ENCODE measurements at places on chromosomes 11 and 22.

DNA sequence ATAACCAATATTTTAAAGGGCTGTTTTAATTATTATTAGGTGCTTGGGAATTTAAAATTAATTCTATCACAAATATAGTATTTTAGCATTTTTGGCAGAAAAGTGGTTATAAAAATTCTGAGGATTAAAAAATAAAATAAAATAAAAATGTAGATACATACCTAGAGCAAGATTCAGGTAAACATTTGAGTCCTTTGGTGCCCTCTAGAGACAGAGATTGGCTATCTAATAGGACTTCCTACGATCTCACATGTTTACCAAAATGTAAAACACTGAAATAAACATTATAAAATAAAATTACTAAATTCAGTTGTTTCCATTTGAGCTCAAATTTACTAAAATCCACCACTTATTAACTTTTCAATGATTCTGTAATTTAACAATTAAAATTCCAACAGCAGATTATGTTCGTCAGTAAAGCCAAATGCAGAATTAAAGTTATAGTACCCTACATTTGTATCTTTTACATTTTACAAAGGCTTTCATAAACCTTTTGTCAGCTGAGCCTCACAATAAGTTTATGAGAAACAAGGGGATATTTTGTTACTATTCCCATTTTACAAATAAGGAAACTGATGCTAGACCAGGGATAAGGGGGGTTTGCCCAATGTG, 27.7 kb downstream of the SLC36A4 start:
- no peak for DNase-seq

GRCh38 chr11:111379602-111380136, 594 bp upstream of the POU2AF1 start:
- no peak for DNase-seq

DNA sequence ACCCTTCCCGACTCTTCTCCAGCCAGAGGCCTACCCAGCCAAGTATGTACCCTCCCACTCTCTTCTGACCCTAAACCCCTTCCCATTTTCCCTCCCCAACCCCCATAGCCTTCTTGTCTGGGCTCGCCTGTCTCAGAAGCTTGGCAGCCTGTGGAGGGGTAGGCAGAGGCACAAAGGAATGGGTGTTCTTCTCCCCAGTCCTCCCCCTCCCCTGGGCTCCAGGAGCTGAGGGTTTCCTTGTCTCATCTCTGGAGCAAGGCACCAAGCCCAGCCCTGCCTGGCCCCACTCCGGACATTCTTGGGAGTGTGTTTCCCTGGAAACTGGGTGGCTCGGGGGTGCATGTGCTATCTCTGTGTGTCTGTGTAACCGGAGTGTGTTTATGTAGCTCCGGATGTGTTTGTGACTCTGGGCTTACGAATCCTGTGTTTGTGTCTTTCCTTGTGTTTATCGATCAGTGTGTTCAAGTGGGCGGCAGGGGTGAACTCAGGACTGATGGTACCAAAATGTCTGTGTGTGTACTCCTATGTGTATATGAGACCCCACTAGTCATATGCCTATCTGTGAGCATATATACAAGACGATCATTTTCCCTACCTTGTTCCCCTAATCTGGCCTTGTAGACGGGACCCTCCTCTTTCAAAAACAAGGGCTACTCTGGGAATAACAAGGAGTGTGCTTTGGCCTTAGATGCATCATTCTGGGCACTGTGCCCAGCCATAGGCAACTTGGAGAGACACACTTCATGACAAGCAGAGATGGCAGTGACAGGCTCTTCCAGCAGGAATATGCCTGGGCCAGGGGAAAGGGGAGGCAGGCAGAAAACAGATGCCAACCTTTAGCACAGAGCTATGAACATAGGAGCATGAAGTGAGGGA, 10.9 kb downstream of the PHLDB1 start:
- peak; percentile 75 for DNase-seq

GRCh38 chr11:119942583-119943297, 195.2 kb downstream of the TRIM29 start:
- no peak for DNase-seq

- DNase-seq = no peak
Observed at GRCh38 chr11:22089609-22090008, 103.3 kb upstream of the ANO5 start.

DNA sequence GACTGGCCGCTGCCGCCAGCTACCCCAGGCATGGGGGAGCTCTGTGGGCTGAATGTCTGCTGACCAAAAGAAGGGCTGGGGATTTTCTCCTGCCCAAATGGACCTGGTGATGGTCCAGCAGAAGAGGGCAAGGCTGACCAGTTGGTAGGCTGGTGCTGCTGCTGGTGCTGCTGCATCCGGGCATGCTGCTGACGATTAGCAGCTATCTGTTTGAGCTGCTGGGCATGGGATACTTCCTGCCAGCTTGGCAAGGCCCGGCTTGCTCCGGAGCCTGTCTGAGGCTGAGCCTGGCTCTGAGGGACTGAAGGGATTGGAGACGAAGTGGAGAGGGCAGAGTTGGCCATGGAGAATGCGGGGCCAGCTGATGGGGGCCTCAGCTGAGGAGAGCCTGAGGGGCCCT, 168.6 kb upstream of the MTMR2 start:
- no peak for DNase-seq

DNA sequence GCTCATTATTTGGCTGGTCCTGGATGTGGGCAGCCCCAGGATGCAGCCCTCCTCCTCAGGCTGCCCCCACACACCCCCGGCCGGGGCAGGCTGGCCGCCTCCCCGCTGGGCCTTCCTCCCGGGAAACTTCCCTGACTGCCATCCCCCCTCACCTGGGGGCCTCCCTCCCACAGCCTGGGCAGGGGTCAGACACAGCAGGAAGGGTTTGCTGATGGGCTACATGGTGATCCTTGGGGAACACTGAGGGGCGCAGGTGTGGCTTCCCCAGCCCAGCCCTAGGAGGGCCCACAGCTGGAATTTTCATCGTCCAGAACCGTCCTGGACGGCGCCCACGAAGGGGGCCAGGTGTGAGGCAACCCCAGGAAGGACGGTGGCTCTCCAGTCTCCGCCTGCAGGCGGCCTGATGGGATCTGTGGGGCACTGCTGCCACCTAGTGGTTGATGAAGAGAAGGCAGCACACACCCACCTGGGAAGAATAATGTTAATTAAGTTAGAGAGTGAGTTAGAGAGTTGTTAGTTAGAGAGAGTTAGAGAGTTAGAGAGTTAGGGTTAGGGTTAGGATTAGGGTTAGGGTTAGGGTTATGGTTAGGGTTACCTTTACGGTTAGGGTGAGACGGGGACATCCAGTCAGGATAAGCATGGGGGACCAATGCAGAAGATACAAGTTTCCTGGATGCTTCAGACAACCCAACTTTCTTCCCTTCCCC, 75.9 kb upstream of the PRR5 start:
- peak; percentile 60 for DNase-seq

DNA sequence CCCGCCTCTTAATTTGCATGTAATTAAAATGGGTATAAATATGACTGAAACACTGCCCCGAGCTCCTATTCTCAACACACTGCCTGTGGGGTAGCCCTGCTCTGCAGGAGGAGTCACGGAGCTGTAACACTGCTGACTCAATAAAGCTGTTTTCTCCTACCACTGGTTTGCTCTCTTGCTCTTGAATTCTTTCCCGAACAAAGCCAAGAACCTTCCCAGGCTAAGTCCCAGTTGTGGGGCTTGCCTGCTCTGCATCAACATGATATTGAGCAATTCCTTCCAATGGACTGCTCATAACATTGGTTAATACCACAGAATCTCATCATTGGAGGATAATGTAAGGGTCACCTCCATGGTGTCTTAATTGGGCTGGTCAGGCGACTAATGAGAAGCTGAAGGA, 114.4 kb downstream of the FBXO7 start:
- DNase-seq = no peak

DNA sequence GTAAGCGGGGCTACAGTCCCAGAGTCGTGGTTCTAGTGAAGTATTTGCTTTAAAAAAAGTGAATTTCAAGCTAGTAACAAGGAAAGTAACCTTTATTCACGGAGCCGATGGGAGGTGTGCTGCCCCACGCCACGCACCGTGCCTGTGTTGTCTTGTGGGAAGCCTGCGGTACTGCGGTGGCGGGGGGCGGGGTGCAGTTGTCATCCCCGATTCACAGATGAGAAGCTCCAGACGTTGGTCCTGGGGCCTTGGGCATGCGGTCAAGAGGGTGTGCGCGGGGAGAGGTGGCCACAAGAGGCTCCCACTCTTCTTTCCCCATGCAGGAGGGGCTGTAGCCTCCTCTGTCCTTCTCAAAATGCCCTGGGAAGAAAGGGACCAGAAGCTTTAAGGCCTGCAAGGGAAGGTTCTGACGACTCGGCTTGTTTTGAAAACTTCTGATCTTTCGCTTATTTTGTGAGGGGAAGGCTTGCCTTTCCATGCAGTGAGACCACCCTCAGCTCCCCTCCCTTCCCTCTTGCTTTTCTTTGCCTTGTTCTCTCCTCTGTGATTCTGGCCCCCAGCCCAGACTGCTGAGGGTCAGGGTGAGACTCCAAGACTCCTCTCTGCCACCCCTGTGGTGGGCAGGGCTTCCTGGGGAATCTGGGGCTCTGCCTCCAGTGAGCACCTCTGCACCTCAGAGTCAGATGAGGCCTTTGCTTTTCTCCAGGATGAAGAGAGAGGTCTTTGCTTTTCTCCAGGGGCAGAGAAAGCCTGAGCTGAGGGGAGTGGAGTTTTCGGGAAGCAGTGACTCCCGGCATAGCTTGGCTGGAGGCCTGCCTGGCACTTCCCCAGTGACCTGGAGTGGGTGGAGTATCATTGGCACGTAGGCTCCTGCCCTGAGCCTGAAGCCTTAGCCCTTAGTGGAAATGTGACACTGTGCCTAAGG, 6.2 kb downstream of the GLB1L3 start:
- no peak for DNase-seq
